Activated CD4-positive, CD25-positive, alpha-beta regulatory T cell (primary cell): ENCODE measurements at places on chromosomes 2 and 18.

- no peak for DNase-seq
Observed at GRCh38 chr2:203710226-203710625, 3.8 kb downstream of the CD28 start.

GRCh38 chr2:102773149-102773705 is 11.4 kb downstream of the TMEM182 start:
- no peak for DNase-seq

GRCh38 chr18:26342646-26343045 is 116.4 kb downstream of the TAF4B start:
- DNase-seq, result no peak

GRCh38 chr2:18824915-18825314 is 235.5 kb upstream of the NT5C1B start:
- no peak for DNase-seq

- no peak for DNase-seq
Observed at GRCh38 chr18:50182511-50182910, 12.4 kb downstream of the MYO5B start.

DNA sequence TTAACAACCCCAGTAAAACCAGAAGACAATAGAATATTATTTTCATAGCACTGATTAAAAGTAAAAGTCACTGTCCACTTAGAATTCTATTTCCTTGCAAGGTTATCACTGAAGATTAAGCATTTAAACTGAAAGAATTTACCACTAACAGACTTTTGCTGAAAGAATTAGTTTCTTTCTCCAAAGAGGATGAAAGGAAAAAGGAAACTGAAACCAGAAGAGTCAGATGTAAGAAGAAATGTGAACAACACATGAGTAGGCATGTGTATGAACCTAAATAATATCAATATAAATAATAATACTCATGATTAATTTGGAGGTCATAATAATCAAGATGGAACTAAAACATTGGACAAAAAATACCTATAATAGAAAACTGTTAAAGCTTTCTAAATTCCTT is 82.4 kb upstream of the KLHL29 start:
- no peak for DNase-seq

DNA sequence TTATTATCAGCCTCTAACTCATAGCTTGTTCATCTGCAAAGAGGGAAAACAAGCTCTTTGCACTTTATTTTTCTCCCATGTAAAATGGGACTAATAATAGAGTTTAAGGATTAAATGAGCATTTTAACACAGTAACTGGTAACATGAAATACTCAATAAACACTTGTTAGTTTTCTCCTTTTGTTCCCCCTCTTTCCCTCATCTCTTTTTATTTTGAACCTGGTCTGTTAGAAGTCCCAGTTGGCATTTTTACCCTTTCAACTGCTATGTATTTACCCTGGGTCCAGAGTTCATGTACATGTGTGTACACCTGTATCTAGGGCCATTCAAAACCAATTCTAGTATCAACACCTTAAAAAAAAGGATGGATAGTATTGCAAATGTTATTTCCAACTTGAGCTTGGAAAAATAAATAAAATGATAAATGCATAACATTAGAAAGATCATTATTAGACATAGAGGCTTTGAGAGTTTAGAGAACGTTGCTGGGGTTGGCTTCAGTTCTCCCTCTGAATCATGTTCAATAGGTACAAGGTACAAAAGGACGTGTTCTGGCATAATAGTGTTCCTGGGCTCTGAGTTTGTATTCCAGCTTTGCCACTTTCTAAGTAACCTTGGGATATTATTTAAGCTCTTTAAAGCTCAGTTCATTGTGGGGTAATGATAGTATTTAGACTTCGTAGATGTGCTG is 5.2 kb upstream of the VPS54 start:
- DNase-seq, result no peak

GRCh38 chr18:3466045-3466444 is 16.1 kb downstream of the TGIF1 start:
- no peak for DNase-seq

DNA sequence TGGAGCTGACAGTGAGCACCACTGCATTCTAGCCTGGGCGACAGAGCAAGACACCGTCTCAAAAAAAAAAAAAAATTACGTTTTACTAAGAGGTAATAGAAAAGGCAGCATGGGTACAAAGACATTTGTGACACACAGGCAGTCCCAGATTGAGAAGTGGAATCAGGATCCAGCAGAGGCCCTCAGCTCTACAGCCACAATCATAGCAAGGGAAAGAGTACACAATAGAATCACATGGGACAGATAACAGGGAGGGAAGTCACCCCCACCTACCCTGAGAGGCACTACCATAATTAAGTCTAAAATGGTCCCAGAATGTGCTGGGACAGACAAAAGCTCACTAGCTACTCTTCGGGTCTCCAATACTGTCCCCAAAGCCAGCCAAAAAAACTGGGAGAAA is 12.5 kb downstream of the SRBD1 start:
- no peak for DNase-seq

- DNase-seq, result no peak
Observed at GRCh38 chr2:175605640-175606009, 396.4 kb downstream of the LNPK start.

GRCh38 chr2:98748292-98749065 is 17.5 kb upstream of the MGAT4A start:
- DNase-seq, result no peak

GRCh38 chr2:215790523-215791421 is 222.6 kb downstream of the MREG start:
- no peak for DNase-seq

DNA sequence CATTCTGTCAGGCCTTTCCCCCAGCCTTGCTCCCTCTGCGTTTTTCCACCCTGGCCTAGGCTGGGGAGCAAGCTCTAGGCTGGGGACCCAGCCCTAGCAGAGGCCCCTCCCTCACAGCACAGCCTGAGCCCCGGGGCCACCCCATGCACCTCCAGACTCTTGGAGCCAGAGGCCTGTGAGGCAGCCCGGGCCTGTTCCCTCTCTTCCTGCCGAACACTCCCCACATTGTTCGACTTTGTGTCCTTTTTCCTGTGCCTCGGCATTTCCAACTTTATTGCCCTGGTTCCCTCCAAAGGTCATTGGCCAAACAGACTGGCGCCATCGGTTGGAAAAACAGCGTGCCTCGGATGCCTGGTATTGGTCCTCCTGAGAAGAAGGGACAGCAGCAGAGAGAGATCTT is 79.7 kb downstream of the HS1BP3 start:
- DNase-seq, result no peak

- DNase-seq, result no peak
Observed at GRCh38 chr2:98072442-98072841, 14.5 kb upstream of the VWA3B start.

DNA sequence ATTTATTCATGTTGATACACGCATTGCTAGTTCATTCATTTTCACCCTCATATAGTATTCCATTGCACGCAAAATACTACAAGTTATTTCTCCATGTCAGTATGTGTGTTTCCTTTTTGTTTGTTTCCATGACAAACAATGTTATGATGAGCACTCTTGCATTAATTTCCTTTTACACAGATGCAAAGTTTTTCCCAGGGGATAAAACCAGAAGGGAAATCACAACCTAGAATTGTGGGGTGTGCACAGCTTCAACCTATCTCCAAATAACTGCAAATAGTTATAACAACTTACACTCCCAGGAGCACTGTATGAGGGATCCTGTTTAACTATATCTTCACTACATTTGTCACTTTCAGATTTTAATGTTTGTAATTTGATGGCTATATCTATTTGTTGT is 87.1 kb downstream of the ANKRD44 start:
- no peak for DNase-seq

- no peak for DNase-seq
Observed at GRCh38 chr2:109384308-109385271, 229.2 kb downstream of the SEPTIN10 start.

GRCh38 chr2:68889021-68889420 is 17.8 kb upstream of the BMP10 start:
- no peak for DNase-seq

DNA sequence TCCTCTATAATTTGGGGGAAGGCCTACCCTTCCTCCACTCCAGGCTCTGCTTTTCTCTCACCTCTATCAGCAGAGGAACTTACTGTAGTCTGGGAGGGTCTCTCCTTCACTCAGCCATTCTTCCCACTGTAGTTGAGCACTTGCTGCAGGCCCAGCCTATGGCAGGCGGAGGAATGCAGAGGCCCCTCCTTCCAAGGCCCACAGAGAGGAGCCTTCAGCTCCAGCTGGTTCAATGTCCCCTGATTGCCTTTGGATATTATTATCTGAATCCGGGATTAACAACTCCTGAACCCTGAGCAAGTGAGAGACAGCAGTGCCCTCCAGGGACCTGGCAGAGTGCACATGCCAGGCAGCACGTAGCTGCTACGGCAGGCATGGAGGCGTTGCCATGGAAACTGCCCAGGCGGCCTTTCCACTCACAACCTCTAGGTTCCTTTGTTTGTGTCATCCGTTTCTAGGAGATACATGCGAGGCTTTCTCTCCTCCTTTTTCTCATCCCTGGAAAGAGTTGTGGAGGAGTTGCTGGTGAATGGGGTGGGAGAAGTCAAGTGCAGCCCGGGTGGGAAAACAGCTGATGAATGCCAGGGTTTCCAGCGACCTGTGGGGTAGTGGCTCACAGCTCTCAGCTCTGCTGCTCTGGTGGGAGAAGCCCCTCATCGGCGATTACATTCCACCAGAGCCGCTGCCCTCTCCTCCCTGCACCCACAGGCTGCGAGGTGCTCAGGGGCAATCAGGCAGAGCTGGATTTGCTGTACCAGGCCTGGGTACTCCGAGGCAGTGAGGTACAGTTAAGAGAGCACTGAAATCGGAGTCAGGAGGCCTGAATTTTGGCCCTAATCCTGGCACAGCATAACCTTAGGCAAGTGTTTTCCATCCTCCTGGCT is 55.3 kb upstream of the HK2 start:
- no peak for DNase-seq

DNA sequence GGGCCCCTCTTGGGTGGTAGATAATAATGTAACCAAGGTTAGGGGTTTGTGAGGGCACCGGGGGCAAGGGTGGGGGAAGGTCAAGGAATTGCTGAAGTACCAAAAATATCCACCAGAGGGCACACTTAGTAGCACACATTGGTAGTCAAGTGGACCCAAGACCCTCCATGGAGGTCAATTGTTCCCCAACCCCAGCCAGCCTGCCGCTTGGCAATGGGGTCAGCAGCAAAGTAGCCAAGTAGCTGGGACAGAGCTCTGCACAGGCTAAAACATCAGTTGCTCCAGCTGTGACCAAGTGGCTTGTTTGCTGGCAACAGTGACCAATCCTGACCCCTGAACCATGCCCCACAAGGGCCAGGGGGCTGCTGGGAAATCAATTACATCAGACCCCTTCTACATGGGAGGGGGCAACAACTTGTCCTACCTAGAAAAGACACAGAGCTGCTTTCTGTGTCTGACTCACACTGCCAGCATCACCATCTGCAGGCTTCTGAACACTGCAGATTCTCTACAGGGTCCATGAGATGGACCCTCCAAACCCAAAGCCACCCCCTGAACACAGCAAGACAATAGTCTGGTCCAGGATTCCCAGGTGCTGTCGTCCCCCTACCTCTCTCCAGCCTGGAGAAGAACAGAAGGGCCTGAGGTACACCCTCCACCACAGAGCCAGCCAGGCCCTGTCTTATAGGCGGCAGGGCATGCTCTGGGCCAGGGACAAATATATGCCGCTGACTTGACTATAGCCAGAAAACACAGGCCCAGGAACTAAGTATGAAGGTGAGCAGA is 76.0 kb downstream of the EMX1 start:
- DNase-seq, result no peak

DNA sequence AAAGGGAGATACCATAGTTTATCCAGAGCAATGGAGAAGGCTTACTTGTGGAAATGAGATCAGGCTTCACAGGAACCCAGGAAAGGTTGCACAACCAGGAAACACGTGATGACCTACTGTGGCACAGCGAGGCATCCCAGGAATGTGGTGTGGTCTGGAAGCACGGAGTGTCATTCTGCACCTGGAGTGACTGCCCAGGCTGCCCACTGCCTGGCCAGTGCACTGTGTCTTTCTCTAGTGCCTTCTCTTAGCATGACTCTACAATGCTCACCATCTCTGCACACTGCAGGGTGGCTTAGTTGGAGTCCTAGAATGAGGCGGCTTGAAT is 48.9 kb downstream of the CHST9 start:
- DNase-seq, result no peak

DNA sequence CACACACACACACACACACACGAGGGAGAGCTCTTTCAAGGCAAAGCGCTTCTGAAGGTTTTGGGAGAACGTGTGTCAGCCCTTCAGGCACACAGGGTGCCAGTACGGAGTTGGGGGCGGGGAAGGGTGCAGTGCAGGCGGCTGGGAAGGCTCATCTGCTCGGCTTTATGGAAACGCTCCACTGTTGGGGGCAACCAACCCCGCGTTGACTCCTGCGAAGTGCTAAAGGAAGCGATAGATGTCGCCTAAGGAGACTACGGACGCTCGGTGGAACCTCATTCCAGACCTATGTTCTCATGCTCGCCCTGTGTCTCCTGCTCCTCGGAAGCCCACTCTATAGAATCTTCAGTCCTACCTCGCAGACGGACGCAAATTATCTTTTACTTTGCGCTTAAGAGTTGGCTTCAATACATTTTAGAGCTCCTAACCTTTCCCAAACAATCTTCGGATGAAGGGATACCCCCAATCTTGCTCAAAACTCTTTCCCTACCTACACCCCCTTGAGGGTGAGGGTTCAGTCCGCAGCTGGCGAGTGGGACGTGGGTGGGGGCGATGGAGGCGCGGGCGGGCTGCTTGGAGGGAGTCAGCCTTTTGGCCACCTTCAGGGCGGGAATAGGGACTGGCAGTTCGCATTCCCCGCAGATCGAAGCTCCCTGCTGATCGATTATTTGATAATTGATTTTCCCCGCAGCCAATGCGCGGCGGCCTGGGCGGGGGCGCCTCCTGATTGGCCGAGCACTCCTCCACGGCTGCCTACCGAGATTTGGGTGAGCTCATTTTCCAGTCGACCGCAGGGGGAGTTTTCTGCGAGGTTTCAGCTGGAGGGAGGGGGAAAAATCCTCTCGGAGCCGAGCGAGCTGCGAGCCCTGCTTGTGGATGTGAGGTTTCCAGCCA is 1.9 kb upstream of the MEIS1 start:
- no peak for DNase-seq

DNA sequence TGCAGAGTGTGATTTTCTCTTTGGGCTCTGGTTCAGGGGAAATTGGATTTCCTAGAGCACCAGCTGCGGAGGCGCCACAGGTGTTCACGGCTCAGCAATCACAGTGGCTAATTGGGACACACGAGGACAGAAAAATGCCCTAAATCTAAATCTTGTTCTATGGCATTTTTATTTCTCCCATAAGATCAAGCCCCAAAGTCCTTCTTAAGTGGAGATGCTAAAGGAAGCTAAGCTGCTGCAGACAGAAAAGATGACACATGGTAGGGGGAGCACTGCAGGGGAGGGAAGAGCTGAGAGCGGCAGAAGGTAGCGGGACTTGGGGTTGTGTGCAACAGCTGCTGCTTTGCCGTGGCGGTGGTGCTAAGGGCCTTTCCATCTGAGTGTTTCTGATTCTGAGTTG is 280.6 kb downstream of the MYT1L start:
- no peak for DNase-seq

GRCh38 chr2:164915566-164915965 is 39.8 kb downstream of the SLC38A11 start:
- DNase-seq, result no peak

DNA sequence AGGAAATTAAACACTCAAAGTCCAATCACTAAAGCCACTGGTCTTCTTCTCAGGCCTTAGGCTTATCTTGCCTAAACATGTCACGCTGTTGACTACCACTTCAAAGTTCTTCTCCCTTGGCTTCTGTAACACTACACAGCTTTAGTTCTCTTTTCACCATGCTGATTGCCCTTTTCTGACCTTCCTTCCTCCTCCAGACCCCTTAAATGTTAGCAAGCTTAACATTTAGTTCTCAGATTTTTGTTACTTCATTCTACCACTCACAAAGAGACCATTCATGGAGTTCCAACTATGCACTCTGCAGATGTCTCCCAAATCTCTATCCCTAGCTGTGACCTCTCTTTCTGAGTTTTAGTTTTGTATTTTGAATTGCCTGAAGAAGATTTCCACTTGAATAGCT is 64.4 kb downstream of the TTC21B start:
- DNase-seq, result no peak
